ENCODE measurements at places on chromosomes 3 and 15.

- DNase-seq, result no peak
Measured at GRCh38 chr3:40504636-40505430, 1.0 kb upstream of the ZNF620 start.

GRCh38 chr15:99963096-99963825 lies 230.0 kb upstream of the LYSMD4 start:
- no peak for DNase-seq

DNA sequence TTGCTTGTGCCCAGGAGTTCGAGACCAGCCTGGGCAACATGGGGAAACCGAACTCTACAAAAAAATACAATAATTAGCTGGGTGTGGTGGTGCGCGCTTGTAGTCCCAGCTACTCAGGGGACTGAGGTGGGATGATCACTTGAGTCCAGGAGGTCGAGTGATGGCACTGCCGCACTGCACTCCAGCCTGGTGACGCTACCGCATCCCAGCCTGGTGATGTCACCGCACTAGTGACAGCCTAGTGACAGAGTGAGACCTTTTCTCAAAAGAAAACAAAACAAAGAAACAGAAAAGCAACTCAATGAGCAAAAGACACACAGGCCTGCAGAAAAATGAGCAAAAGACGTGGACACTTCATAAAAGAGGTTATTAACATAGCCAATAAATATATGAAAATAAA lies 19.9 kb upstream of the SYNM start:
- no peak for DNase-seq

- no peak for DNase-seq
Measured at GRCh38 chr3:54356261-54357045, 234.1 kb downstream of the CACNA2D3 start.

GRCh38 chr3:47473391-47473790 lies 2.4 kb downstream of the SCAP start:
- DNase-seq, result no peak

DNA sequence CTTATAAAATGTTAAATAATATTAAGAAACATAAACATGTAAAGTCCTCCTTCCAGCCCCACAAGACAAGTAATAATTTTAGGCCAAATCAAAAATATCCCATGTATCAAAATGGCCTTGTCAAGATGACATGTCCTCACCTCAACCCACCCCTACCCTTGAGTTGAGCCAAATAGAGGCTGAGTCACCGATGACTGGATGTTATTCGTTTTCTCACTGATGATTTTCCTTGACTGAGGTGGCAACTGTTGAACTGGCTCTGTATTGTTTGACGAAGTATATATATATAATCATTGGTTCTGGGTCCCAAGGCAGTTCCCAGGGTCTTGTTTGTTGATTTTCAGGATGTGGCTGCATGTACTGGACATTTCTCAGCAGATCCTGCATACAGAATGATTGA lies 75.3 kb downstream of the TMEM108 start:
- DNase-seq, result no peak

GRCh38 chr3:195897081-195897852 lies 11.1 kb downstream of the TNK2 start:
- no peak for DNase-seq

GRCh38 chr3:194176274-194176991 lies 40.5 kb downstream of the HES1 start:
- DNase-seq, result peak; percentile 60

- DNase-seq, result no peak
Measured at GRCh38 chr3:66567077-66567476, 66.3 kb upstream of the LRIG1 start.

- no peak for DNase-seq
Measured at GRCh38 chr15:73867956-73868355, 5.4 kb upstream of the TBC1D21 start.

- DNase-seq, result no peak
Measured at GRCh38 chr3:62686503-62687294, 188.5 kb downstream of the CADPS start.

DNA sequence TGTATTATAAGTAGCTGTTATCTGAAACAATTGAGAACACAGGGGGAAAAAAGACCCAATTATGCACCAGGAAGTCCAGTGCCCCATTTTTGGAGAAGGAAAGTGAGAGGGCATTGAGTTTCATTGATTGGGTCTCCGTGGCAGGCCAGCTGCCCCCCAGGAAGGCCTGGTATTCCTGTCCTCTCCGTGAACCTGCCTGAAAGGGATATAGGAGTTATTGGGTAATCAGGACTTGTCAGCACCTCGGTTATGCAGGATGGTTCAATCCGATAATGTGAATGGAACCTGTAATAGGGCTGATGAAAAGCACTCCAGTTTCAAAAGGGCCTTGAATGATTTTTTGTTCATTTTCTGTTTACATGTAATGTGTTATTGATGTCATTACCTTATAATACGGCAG lies 122.0 kb upstream of the RARB start:
- no peak for DNase-seq

DNA sequence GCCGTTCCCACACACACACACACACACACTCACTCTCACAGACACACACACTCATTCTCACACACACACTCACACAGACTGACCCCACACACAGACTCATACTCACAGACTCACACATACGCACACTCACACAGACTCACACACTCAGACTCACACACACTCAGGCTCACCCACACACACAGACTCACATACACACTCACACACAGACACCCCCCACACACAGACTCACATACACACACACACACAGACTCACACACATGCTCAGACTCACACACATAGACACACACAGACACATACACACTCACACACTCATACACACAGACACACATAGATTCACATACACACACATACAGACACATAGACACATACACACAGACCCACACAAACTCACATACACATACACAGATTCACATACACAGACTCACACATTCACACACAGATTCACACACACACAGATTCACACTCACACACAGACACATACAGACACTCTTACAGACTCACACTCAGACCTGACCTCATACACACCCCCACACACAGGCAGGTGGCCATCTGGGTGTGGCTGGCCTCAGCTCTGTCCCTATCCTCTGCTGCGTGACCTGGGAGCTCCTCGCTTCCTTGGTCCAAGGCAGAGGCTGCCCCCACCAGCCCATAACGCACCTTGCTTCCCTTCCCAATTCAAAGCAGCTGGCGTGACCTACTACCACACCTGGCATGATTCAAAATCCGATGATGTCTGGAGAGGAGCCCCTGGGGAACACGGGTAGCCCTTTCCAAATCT lies 1.9 kb downstream of the C3orf22 start:
- DNase-seq, result no peak

DNA sequence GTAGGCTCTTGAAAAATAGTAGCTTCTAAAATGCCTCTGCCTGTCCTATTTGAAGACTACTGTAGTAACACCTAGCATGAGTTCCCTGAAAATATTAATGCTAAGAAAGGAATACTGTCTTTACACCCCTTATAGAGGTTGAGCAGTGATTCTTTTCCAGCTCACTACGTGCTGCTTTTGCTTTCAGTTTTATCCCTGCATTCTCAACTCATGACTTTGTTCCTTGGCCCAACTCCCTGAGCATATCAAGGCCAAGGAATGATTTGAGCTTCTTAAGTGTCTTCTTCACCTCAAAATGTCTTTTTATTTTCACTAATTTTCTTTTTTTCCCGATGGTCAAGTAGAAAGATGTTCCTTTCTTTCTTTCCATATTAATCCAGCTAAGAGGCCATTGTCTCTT lies 16.5 kb upstream of the P2RY13 start:
- DNase-seq, result no peak

GRCh38 chr3:41881233-41881821 lies 80.6 kb downstream of the ULK4 start:
- peak; percentile 49 for DNase-seq

DNA sequence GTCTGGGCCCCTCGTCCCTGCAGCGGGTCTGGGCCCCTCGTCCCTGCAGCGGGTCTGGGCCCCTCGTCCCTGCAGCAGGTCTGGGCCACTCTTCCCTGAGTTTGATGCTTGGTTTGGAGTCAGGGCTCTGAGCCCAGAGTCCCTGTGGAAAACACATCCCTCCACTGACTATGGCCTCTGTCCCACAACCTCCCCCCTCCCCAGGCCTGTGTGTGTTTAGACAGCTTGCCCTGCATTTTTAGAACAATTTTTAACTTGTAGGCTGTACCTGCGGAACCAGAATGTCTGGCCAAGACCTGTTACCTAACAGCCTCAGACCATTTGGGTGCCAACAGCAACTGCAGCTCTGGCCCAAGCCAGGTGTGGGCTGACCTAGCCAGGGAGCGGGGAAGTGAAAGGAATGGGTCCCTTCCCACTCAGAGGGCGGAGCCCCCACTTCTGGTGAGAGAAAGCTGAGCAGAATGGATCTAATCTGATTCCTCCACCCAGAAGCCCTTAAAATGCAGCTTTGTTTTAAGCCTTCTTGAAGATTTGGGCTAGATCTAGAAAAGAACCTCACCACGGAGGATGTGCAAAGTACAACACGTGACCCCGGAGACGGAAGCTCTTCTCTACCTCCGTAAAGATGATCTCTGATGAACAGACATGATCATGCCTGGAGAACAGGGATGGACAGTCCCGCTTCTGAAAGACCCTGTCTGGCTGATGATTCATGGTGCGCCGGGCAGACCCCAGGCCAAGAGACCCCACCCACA lies 60.5 kb upstream of the TFRC start:
- DNase-seq, result no peak

- no peak for DNase-seq
Measured at GRCh38 chr3:174767853-174768382, 91.2 kb upstream of the NAALADL2 start.

- no peak for DNase-seq
Measured at GRCh38 chr3:157073810-157074209, 86.1 kb downstream of the CCNL1 start.

DNA sequence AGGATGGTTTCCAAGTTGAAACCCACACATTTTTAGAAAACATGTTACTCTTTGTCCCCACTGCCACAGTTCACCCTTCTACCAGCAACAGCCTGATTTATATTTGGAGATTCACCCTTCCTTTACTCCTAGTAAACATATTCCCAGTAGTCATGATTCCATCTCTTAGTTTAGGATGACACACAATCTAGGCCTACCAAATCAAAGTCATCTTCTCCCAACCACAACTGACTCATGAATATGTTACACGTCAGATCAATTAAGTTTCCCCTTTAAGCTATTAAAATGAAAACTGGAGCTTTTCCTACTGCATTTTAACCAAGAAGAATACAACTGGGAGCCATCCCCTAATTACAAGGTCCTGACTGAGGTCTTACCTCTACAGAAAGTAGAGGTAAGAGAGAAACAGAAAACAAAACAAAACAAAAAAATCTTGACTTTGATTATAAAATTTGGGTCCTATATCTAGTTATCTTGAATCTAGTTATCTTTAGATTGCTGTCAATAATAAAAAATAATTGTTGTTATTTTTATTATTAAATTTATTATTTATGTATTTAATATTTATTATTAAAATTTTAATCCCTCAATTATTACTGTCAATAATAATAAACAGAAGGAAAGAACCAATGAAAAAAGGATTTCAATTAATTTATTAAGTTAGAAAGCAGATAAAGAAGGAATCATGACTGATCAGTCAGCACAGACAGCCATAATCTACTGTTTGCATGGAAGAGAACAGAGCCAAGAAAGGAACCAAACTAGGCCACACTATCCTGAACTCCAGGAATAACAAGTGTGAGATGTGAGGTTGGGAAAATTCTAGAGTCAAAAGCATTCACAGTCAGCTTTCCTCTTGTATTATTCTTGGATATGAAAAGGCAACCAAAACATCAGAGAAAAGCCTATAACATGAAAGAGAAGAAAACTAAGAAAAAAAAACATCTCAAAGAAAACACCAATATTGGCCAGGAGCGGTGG lies 12.5 kb downstream of the DPH6 start:
- DNase-seq, result no peak

- DNase-seq, result no peak
Measured at GRCh38 chr15:39947401-39948197, 13.7 kb downstream of the EIF2AK4 start.

- no peak for DNase-seq
Measured at GRCh38 chr3:117510396-117510795, 800.8 kb downstream of the TUSC7 start.

Data from GM23338 (cell line).